ENCODE measurements at places on chromosomes 2 and 18.

DNA sequence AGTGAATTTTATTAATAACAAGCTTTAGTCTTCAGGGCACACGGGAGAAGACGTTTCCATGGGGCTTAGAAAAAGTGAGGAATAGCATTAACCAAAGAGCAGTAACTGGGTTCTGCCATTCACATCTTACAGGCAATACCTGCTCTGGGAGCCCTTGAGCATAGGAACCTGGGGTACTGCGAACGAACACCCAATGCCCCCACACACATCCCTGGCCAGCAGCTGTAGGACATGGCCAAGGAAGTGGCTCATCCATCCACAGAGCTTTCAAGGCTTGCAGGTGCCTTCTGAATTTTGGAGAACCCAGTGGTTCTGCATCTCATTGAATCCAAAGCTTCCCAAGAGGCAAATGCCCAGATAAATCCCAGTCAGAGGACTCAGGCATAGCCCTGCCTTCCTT lies 152.2 kb downstream of the MYT1L start:
- no peak for DNase-seq

GRCh38 chr2:69932596-69932922 lies 17.6 kb downstream of the MXD1 start:
- no peak for DNase-seq

DNA sequence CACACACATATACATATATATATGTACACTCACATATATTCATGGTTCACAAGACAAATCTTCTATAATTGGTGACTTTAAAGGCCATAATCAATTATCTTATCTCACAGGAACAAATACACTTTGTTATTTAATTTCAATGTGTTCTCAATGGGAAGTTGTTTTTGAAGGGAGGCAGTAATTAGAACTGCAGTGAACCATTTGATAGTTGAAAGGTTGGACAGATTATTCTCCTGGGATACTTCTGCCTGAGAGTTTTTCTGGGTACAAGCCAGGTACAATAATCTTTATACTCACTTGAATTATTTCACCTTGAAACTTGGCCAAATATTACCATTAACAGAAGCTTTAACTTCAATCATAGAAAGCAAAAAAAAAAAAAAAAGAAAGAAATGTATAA lies 546.6 kb upstream of the LRRTM4 start:
- DNase-seq = no peak

DNA sequence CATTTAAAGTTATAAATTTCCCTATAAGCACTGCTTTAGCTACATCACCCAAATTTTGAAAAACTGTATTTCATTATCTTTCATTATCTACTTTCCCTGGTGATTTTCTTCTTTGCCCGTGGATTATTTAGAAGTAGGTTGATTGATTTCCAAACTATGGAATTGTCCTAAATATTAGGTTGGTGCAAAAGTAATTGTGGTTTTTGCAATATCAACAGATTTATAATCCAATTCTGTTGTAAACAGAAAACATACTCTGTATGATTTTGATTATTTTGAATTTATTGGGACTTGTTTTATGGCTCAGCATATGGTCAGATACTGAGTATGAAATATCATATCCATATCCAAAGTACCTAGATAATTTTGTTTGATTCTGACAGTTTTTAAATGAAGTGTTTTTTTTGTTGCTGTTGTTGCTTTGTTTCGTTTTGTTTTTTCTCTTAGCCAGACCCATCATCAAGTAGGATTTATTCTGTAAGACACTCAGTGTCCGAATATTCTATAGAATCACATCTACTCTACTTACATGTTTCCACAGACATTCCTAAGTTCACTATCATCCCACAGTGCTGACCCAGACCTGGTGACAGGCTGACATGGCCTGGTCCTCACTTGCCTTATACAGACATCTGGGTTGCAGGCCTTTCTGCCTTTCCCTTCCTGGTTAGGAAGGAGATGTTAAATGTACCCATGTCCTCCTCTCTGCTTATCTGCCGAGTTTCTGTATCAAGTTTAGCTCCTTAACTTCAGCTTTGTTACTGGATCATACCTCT lies 2.1 kb upstream of the TRABD2A start:
- DNase-seq = no peak

- no peak for DNase-seq
Observed at GRCh38 chr2:168272225-168272624, 24.8 kb upstream of the STK39 start.

DNA sequence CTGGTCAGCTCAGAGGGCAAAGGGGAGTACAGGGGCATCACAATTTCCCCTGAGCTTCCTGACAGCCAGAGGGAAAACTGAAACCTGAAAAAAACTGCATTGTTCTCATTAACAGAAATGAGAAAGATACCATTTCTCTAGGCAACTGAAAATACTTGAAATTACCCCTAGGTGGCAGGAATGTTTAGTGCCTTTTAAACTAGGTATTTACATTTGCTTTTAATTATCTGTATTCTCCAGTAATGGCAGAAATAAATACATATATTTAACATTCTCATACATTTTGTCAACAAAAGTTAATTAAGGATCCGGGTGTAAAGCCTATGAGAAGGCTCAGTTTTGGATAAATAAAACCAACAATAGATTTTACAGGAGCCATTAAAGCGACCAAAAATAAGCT lies 34.5 kb downstream of the RPL31 start:
- no peak for DNase-seq

GRCh38 chr18:44409515-44409914 lies 271.2 kb upstream of the SETBP1 start:
- DNase-seq = no peak

DNA sequence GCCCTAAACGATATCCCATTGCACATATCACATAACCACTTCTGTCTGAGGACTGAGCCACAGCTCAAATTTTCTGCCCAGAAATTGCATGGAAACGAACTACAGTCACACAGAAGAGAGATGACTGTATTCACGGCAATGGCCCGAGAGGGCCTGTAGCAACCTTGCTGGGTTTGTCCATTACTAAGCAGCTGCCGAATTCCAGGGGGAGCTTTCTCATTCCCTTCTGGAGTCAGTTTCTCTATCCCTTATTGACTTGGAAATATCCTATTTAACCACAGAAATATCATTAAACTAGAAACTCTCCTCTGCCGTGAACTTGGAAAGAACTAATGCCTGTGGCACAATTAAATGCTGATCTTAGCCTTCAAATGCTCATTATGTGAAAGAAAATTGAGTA lies 183.9 kb downstream of the DNER start:
- no peak for DNase-seq

GRCh38 chr18:50194631-50195532 lies at the start of gene MYO5B:
Gene MYO5B, minus strand, starts transcription at chr18:50195147. Its CDS starts 354 bp downstream, at chr18:50194793.
- peak; percentile 46 for DNase-seq

DNA sequence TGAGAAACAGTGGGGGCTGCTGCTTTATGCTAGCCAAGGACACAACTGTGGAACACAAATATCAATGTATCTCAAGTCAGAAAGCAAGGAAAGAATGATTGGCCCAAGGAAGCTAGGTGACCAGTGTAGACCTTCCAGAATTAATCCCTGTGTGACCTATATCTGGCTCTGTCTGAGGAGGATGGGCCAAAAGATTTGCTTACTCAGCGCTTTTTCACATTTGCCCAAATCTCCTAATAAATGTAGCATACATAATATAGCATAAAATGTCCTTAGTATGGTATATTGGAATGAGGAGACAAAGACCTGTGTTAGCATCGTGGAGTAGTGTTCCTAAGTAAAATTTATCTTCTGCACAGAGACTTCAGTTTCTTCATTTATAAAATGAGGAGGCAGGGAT lies 66.7 kb upstream of the NT5C1B start:
- DNase-seq = no peak

DNA sequence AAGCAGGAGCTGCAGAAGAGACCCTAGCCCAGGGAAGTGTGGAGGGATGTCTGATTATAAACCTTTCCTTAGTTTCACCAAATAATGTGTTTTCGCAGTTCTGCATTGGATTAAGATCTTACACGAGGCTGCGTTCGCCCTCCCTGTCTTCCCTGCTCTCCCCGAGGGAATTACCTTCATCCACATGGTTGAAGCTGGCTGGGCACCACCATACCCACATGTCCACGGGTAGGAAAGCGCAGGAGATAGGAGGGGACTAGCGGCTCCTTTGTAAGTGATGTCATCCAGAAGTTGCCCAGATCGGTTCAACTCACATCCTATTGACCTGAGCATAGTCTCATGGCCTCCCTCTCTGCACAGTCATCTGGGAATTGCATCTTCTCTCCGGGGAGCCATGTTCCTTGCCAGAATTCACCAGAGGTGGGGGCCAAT lies 1.1 kb downstream of the TTL start:
- DNase-seq = no peak

DNA sequence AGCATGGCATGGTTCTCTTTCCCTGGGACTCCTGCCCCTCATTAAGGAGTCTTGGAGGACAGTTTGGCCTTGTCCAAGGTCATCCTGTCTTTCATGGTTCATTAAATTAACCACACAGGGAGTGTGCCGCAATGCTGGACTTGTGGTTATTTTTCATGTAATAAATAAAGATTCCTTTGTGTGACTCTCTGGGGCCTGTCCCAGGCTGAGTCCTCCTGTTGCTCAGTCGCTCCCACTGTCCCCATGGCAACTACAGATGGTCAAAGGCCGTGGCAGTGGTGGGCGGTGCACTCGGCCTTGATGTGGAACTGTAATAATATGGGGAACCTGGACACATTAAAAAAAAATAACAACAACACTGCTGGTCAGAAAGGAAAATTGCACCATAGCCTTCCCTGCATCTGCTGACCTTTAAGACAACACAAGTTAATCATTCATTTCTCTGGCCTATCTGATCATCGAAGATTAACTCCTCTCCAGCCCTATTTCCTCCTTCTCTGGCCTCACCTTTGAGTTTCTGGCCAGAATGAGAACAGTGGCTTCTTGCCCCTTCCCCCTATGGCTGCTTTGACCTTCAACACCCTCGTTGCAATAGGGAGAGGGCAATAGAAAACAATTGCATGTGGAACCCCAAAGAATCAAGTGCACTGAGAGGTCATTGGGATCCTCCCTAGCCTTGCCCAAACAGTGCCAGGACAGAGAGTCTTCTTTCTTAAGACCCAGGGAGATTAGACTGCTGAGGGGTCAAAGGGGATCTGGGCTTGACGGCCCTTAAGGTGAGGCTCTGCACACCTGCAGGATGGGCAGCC lies 44.7 kb downstream of the PSD4 start:
- DNase-seq = no peak

DNA sequence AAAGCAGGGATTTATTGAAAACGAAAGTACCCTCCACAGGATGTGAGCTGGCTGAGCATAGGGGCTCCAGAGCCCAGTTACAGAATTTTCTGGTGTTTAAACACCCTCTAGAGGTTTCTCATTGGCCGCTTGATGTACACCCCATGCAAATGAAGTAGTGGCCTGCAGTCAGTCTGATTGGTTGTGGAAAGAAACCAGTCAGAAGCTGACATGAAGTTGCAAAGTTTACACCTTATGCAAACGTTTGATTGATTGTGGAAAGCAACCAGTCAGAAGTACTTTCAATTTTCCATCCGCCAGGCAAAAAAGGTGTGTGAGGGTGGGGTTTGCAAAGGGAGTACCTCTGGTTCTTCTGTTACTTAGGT lies 62.3 kb downstream of the VWA3B start:
- peak; percentile 32 for DNase-seq

- no peak for DNase-seq
Observed at GRCh38 chr2:136253288-136254004, 135.5 kb upstream of the CXCR4 start.

DNA sequence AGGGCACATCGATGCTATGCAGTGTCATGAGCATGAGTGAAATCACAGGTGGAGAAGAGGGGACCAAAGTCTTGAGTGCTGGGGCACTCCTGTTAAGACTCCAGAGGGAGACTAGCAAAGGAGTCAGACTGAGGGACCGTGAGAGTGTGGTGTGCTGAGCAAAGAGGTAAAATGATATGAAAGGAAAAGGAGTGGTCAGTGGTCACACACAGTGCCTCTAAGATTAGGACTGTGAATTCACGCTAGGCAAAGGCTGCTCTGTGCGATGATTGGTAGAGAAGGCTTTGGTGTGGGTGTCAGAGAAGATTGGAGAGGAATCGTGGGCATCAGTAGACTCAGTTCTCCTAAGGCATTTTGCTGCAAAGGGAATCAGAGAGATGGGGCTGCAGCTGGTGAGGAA lies 12.8 kb downstream of the SOCS6 start:
- no peak for DNase-seq

- DNase-seq = no peak
Observed at GRCh38 chr2:234476766-234477165, 20.1 kb downstream of the ARL4C start.

GRCh38 chr18:64713284-64713683 lies 564.4 kb upstream of the LINC00305 start:
- DNase-seq = no peak

- DNase-seq = peak; percentile 6
Observed at GRCh38 chr2:220586980-220587530, 959.6 kb downstream of the SLC4A3 start.

- no peak for DNase-seq
Observed at GRCh38 chr2:27489118-27489497, 435 bp downstream of the IFT172 start.

DNA sequence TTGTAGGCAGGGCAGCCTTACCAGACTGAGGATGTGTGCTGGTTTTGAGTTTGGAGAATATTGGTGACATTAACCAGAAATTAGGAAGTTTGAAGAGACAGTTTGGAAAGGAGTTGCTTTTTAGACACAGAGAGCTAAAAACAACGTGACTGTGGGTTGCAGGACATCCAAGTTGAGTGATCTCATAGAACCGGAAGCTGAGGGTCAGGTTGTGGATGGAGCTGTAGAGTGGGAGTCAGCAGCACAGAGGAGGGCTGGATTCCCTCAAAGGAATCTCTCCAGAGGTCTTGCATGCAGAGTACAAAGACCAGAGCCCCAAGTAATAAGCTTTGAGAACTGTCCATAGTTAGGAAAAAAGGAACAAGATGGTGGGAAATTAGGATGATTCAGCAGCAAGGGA lies 9.3 kb downstream of the MAPRE3 start:
- no peak for DNase-seq

DNA sequence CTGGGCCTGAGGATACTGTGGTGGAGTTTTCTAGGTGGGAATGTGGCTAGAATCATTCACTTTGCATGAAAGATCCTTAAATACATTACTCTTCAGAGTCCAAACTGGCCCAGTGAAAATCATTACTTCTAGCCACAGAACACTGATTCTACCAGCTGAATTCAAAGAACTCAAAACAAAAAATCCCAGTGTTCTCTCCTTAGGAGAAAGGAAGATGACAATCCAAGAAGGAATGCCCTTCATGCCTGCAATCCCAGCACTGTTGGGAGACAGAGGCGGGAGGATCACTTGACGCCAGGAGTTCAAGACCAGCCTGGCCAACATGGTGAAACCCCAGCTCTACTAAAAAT lies 35.2 kb downstream of the FAM228A start:
- no peak for DNase-seq

DNA sequence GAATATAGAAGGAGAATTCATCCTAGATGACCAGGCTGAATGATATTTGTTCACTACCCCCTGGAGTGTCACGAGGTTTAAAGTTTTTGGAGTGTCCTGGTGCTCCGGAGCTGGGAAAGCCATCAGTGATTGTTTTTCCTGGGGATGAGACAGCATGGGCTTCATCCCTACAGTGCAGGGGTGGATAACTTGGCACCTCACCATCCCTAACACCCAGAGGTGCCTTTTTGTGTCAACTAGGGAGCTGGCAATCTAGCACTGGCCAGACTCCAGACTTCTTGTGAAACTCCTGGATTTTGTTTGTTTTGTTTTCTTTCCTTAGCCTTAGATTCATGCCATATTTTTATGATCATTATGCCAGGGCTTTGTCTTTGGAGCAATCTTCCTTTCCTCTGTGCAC lies 164.8 kb downstream of the PRKCE start:
- DNase-seq = no peak

GRCh38 chr2:7773362-7774360 lies 856.4 kb downstream of the RNF144A start:
- DNase-seq = no peak
